Activated T-cell treated with anti-CD3 and anti-CD28 coated beads for 4 hours (primary cell): ENCODE measurements at places on chromosomes 2 and 18.

- no peak for DNase-seq
These were observed 571.9 kb downstream of the METTL4 start for GRCh38 chr18:1999387-1999786.

- DNase-seq: no peak
These were observed 73.6 kb downstream of the GTF3C3 start for GRCh38 chr2:196725882-196726281.

DNA sequence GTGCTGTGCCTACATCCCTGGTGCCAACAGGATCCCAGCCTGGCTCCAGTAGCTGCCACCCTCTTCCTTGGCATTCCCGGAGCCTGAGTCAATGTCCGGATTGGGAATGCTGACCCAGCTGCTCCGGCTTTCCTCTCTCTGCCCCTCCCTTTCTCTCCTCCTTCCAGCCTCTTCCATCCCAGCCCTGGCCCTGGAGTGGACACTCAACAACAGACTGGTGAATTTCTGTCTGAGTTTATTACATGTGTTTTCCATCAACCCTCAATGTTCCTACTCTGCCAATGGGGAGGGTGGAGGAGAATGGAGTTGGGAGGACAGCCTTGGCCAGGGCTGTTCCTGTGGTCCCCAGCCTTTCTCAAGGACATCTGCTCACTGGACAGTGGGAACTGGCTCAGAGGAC lies 917 bp upstream of the PRKAG3 start:
- no peak for DNase-seq

GRCh38 chr2:185372188-185372587 lies 366.4 kb upstream of the FSIP2 start:
- no peak for DNase-seq

DNA sequence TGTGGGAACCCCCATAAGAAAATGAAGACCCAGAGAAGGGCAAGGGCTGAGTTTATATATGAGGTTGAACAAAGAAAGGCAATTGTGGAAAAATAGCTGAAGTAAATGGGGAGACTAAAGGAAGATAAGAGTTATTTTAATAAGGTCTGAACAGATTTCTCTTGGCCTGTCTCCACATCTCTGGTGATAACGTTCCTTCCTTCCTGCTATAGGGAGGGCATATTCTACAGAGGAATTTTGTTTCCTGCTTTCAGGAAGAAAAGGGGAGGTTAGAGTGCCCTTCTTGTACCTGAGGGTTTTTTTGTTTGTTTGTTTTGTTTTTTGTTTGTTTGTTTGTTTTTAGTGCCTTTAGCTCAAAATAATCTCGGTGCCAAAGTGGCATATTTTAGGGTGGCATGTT lies 31.6 kb downstream of the MOGAT1 start:
- DNase-seq: no peak

- DNase-seq: no peak
These were observed 761 bp upstream of the IDH1 start for GRCh38 chr2:208255557-208256106.

DNA sequence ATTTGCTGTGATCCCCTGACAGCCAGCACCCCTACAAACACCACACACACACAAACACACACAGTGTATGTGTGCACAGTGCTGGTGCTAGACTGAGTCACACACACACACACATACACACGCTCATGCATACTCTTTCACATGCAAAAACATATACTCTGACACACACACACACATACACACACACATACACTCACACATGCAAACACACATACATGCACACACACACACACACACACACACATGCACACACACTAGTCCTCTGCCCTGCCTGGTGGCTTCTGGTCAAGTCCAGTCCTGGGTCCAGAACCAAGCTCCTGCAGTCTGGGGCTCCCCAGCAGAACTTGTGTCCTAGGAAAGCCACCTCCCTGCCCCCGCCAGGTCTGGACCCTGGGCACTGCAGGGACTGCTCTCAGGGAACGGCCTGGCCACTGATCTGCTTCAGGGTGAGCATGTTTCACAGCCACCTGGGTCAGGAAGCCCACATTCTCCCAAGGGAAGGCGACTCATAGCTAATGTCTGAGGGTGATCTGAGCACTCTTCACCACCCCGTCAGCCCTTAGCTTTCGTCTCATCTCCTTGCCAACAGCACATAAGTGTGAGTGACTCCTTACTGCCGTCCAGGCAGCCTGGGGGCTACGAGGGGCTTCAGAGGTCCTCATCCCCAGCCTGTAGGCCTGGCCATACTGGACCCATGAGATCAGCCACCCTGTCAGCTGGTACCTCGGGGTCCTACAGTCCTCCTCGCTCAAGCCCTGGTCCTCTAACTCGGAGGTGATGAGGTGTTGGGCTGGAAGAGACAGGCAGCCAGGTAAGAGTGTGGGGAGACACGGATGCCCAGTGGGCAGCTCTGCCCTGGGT lies 88.1 kb downstream of the MCFD2 start:
- no peak for DNase-seq

- DNase-seq: no peak
These were observed 49.2 kb downstream of the CRIM1 start for GRCh38 chr2:36404754-36405153.

- no peak for DNase-seq
These were observed 5.4 kb upstream of the TOGARAM2 start for GRCh38 chr2:28975671-28976070.

GRCh38 chr2:161165266-161165665 lies 5.0 kb downstream of the TANK start:
- DNase-seq: no peak

DNA sequence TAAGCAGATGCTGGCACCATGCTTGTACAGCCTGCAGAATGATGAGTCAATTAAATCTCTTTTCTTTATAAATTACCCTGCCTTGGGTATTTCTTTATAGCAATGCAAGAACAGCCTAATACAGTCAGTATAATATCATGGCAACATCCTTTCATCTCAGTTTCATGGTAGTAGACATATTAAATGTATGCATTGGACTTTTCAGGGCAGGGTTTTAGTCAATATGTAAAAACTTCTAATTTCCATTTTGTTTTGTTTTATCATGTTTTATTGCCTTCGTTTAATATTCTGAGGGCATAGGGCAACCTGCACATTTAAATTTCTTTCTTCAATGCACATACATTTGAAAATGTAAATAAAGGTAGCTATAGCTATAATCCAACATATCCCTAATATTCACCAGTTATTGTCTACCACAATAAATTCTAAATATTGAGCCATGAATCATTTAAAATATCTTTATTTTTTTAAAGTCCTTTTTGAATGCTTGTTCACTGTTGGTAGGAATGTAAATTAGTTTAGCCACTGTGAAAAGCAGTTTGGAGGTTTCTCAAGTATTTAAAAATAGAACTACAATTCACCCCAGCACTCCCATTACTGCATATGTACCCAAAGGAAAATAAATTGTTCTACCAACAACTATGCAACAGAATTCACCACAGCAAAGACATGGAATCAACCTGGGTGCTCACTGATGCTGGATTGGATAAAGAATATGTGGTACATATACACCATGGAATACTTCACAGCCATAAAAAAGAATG lies 41.8 kb upstream of the GRB14 start:
- no peak for DNase-seq

DNA sequence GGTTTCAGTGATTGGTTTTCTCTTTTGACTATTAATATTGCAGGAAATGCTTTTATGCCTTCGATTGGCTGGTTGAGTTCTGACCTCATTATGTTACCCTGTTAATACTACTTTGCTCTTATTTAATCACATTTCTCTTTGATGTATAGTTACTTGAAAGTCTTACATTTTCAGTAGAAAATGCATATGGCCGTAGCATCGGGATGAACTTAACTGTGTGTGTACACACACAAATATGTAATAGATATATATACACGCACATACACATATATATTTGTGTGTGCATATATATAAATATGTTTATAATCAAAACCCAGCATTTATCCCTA lies 1.6 kb downstream of the EPC2 start:
- DNase-seq: no peak

DNA sequence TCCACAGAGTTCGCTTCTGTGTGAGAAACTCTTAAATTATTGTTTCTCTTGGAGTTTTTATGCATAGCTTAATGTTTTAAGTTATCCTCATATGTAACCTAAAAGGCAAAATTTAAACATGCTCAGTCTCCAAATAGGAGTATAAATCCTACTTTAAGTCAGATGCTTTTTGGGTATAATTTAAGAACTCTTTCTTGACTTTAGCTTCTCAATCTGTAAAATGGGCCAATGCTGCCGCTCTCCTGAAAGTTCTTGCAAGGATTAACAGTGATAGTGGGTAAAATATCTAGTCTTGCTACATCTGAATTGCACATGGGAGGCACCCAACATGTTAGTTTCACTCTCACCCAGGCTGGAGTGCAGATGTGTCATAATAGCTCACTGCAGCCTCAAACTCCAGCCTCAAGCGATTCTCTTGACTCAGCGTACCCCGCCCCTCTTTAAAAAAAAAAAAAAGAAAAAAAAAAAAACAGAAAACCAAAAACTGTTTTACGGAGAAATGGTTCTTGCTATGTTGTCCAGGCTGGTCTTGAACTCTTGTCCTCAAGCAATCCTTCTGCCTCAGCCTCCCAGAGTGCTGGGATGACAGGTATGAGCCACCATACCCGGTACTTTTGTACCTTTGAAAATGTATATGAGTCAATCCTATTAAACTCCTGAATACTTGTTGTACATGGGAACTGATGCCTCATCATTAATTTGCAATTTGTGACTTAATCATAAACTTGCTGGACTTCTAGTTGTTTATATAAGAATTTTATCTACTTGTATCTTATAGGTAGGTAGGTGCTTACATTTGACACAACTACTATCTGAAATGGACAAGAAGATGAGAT lies 1.8 kb downstream of the FBXO48 start:
- DNase-seq: no peak
